ENCODE measurements at places on chromosomes 7 and 10.

DNA sequence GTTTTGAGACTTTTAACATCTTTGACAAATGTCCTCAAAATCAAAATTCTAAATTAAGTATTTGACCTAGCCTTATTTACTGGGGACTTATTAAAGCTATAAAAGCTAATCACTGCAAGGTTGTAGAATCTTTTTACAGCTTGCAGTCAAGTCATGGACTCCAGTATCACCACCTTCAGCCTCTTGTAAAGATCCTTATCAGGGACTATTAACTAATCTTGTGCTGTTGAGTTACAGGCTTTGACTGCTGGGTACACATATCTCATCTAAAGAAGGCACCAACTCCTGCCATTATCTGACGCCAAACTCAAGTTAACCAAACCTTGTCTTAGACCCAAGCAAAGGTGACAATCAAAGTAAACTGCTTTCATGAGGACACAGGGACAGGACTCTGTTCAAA, 621.0 kb upstream of the IGFBP3 start:
- DNase-seq = no peak

GRCh38 chr7:151493083-151493482, 26.6 kb downstream of the RHEB start:
- no peak for DNase-seq

DNA sequence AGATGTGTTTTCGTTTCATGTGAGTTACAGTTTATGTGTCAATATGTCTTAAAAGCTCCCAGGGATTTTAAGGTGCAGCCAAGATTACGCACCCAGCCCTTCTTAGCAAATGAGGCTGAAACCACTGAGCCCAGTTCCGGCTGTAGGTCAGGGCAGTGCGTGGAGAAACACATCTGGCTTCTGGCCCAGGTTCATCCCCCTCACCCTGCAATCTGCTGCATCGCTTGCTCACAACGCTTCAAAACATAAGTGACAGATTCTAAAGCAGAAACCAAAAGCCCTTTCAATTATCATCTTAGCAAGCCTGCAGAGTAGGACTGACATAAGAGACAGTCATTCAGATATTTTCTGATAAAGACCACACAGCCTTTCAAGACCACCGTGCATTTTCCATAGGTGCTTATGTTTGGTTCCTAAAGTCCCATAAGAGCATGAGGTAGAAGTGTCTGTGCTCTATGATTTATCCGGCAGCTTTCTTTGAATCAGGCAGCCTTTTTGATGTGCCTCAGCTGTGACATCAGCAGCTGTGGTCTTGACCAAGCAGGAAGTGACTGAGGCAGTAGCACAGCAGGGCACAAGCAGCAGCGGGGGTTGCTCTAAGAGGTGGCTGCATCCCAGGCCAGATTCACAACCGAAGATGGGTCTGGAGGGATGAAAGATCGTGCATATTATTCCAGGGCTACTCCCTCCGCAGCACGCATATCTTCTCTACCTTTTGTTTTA, 72.1 kb upstream of the LYZL2 start:
- no peak for DNase-seq

GRCh38 chr10:92691591-92692079, 1.9 kb downstream of the HHEX start:
- no peak for DNase-seq

- no peak for DNase-seq
Measured at GRCh38 chr10:114613237-114613979, 44.7 kb downstream of the ABLIM1 start.

DNA sequence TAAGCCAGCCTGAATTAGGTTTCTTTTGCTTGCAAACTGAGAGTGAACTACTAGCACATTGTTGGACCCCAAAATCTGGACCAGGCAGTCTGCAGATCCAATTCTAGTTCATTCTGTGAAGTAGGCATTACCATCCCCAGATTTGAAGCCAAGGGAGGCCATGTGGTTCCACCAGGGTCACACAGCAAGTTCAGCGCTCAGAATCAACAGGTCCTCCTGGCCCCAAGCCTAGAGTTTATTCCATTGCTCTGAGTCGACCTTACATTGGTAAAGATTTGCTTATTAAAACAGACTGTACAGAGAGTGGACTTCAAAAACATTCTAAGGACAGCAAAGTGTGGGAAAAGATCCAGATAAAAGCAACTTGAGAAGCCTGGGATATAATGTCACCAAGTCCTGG, 50.9 kb downstream of the AFAP1L2 start:
- no peak for DNase-seq

GRCh38 chr10:2079603-2080078, 342.3 kb upstream of the ADARB2 start:
- no peak for DNase-seq

GRCh38 chr10:86363184-86363832, 3.3 kb downstream of the GRID1 start:
- DNase-seq = peak; percentile 48

GRCh38 chr10:114519756-114520293, 115.5 kb upstream of the AFAP1L2 start:
- no peak for DNase-seq

DNA sequence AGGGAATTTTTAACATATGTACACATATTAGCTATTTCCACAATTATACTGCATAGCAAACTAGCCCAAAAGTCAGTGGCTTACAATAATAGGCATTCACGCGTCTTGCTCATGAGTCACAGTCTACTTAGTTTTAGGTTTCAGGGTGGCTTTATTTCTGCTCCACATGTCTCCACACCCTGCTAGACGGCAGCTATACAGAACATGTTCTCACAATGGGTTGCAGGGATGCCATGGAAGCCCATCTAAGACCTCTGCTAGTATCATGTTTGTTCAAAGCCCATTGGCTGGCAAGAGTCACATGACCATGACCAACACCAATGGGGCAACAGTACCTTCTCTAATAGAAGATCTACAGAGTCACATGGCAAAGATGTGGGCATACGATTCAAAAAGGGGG, 96.3 kb upstream of the NEBL start:
- no peak for DNase-seq

DNA sequence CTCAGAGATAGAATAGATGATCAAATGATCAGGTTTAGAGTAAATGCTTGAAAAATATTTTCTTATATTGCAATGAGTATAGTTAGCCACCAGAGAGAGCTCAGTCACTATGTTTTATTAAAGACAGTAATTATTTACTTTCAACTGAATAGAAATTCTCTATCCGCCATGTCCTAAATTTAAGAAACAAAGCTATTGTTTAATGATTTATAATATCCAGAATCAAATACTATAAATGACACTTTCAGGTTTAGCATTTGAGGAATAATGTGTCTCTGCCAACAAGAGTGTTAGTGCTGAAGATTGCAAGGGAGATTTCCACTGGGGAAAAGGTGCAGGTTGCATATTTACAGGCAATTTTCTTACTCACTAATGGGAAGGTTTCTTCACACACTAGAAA, 184.7 kb downstream of the DGKB start:
- DNase-seq = no peak

DNA sequence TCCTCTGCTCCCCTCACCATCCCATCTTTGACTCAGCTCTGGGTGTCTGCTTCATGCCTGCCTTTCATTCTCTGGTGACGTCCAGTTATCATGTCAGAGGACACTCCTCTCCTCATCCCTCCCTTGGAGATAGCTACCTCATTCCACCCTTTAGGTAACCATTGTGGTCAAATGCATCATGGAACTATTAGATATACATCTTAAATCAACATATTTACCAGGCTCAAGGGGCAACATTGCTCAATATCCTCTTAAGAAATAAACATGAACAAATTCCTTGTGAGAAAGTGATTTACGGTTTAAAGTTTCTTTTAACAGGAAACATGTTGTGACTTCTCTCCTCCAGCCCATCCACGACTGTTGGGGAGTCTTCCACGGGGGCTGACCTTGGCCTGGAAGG, 511.6 kb upstream of the IGFBP3 start:
- DNase-seq = no peak

GRCh38 chr7:30276203-30276900, 8.0 kb upstream of the ZNRF2 start:
- DNase-seq = no peak

DNA sequence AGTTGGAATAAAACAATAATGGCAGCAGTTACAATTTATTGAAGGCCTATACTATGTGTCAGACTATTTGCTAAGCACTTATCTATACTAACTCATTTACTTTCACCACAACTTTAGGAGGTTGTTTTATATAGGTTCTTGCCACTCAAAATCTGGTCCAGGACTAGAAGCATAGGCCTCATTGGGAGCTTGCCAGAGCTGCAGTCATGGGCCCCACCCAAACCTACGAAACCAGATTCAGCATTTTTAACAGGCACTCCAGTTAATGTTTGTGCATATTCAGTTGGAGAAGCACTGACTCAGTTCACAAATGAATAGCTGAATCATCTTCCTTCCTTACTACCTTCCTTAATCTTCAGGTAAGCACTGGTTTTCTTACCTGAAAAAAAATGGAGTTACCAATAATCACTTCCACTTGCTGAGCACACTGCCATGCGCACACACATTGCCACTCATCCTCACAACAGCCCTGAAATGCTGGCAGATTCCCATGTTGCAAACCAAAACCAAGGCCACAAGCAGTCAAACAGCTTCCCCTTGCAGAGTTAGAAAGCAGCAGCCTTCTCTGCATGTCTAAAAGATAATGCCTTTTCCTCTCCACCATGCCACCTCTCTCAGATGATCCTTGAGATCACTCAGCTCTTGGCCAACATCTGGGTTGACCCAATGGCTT, 122.4 kb downstream of the SLC16A9 start:
- peak; percentile 53 for DNase-seq

DNA sequence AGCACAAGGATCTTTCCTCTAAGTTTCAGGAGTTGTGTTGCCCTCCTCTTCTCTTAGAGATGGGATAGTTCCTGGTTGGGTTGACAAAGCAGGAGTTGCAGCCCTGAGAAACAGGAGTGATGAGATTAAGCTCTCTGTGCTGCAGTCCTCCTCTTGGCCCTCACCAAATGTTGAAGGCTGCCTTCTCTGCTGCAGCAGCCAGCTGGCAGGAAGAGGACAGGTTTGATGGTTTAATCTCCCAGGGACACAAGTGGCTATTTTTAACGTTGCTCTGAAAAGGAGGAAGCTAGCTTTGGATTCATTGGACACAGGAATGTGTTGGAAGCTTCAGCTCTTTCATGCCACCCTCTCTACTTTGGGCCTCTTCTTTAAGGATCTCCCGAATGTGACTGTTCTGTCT, 9.4 kb downstream of the STRIP2 start:
- DNase-seq = no peak

DNA sequence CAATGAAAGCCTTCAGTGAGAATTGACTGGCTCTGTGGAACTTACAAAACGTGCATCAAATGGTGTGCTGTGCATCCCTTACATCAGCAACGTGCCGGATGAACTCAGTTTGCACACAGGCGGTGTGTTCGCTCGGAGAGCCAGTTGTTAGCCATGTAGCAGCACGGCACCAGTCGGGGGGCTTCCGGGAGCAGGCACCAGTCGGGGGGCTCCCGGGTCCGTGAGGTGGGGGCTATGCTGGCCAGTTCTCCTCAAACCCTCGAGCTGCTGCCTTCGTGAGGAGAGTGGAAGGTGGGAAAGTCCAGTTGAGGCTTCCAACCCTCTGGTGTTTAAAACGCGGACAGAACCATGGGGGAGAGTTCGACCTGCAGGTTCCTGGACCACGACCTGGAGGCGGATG, 34.9 kb upstream of the UTF1 start:
- no peak for DNase-seq

- DNase-seq = no peak
Measured at GRCh38 chr10:15632456-15633091, 87.1 kb downstream of the ITGA8 start.

DNA sequence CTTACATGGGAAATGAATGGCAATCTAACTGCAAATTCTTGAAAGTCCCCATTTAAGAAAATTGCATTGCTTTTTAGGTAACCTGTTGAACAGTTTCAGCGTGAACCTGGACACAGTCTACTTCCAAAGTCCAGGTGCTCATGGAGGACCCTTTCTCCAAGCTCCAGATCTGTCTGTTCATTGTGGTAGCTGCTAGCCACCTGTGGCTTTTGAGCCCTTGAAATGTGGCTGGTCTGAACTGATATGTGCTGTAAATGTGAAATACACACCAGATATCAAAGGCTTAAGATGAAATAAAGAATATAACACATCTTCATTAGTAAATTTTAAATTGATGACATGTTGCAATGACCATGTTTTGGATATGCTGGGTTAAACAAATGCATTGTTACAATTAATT, 4.2 kb downstream of the CACNB2 start:
- DNase-seq = no peak

DNA sequence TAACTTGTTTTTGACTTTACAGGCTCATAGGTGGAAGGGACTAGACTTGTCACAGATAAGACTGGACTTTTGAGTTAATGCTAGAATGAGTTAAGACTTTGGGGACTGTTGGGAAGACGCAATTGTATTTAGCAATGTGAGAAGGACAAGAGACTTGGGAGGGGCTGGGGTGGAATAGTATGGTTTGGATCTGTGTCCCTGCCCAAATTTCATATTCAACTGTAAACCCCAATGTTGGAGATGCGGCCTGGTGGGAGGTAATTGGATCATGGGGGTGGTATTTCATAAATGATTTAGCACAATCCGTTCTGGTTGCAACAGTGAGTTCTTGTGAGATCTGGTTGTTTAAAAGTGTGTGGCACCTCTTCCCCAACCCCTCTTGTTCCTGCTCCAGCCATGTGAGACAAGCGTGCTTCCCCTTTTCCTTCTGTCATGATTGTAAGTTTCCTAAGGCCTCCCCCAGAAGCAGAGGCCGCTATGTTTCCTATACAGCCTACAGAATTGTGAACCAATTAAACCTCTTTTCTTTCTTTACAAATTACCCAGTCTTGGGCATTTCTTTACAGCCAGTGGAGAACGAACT, 22.6 kb downstream of the RNF216 start:
- DNase-seq = no peak

- no peak for DNase-seq
Measured at GRCh38 chr7:123028339-123028738, 32.8 kb upstream of the TAS2R16 start.

DNA sequence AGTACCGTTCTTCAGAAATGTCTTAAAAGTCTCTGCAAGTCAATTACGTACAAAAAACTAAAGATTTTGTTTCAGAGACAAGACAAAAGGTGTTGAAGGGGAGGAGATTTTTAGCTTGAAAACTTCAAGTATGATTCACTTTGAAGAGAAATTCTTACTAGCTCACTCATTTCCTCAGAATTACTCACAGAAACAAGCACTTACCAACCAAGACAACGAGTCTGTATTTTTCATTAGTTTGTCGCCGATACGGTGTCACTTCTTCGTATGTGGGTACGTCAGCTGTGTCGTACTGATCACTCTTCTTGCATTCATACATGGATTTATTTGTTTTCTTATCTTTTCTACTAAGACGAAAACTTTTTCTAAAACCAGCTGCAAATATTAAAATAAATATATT, 90.6 kb upstream of the ODAD2 start:
- DNase-seq = no peak

- no peak for DNase-seq
Measured at GRCh38 chr7:31782411-31782991, 95.5 kb downstream of the PPP1R17 start.

DNA sequence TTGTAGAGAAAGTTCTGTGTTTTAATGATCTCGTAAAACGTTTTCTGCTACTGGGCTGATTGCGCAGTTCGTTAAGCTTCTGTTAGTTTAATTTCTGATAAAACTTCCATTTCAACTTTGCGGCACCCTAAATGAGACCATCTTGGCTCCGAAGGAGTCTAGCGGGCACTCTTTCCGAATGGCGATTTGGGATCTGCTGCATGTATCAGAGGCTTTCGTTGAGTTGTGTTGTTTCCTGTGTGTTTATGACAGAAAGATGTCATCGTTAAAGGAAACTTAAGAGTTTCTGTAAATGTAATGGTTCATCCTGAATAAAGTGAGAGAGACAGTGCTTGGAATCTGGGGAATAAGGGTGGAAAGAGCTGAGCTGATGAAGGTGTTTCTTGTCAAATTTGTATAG, 174.7 kb downstream of the TCF7L2 start:
- no peak for DNase-seq

Measured in prostate gland (tissue), 2 donors.